ENCODE measurements at places on chromosomes 2 and 18.

- peak; percentile 18 for DNase-seq
These were observed 37.9 kb downstream of the LNPK start for GRCh38 chr2:175964195-175964594.

GRCh38 chr2:109059474-109060165 is 69.4 kb upstream of the SH3RF3 start:
- no peak for DNase-seq

- DNase-seq = no peak
These were observed 155.0 kb downstream of the TTC32 start for GRCh38 chr2:19746611-19747309.

GRCh38 chr18:44216169-44216568 is 464.5 kb upstream of the SETBP1 start:
- DNase-seq = no peak

DNA sequence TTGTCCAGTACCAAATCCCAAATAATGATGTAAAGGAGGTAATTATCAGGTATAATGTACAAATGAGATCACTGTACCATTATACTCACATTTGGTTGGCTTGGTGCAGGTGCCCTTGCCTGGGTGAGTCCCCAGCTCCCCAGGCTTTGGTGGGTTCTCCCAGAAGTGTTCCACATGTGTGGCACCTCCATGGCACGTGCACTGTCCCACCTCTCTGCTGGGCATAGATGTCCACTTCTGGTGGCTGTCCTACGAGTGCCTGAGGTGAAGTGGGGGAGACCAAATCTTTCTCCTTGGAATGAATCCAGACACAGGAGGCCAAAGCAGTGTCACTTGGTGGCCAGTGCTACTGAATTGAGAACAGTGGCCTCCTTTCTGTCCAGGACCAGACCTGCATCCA is 162.4 kb upstream of the SESTD1 start:
- no peak for DNase-seq

DNA sequence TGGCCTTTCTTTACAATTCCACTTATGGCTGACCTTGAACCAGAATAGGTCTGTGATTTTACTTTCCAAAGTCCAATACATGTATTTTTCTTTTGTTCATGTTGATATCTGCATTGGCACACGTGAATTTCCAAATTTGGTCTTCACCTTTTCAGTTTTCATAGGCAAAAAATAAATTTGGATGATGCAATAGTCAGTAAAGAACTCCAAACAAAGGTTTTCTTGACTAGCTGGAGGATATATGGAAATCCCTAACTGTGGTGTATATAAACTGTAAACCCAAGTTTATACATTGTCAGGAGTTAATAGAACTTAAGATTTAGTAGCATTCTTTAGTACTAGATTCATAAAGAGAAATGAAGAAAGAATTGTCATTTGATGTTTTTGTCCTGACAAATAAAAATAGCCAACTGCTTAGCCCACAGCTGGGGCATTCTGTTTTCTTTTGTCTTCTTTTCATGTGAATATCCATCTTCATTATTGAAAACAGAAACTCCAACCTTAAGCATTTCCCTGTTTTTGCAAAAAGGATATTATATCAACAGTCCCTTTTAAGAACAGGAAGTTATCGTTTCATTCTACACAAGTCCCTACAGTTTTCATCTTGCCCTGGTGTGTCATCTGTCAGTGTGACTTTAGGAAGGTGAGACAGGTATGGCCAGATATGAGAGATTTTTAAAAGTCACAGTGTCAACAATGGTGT is 132.9 kb downstream of the BCL2 start:
- no peak for DNase-seq

GRCh38 chr2:44964752-44965236 is 23.3 kb downstream of the SIX3 start:
- no peak for DNase-seq
